CD4-positive, alpha-beta T cell treated with Interleukin-17A for 4 hours (primary cell): ENCODE measurements at places on chromosomes 5 and 9.

DNA sequence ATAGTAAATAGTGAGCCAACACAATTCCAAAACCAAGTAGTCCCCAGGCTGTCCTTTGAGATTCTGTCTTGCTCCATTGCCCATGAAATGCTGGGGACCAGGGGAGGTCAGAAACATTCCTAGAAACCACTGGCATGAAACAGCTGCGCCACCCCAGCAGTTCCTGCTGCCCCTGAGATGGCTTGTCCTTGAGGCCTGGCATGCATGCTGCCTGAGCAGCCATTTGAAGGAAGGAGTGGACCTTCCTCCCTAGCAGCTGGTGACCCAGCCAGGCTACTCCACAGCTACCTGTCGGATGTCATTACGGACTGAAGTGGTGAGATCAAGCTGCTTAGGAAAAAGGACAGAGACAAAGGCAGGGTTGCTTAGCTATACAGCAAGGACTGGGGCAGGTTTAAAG, 260.6 kb downstream of the DENND1A start:
- no peak for DNase-seq

GRCh38 chr5:71586052-71586940, 844 bp upstream of the MCCC2 start:
- no peak for DNase-seq

GRCh38 chr9:94603259-94604160, 9.9 kb upstream of the FBP2 start:
- DNase-seq: peak; percentile 66

GRCh38 chr9:2291980-2292704, 277.0 kb downstream of the SMARCA2 start:
- DNase-seq: no peak

GRCh38 chr9:19924080-19924479, 135.2 kb upstream of the SLC24A2 start:
- no peak for DNase-seq

DNA sequence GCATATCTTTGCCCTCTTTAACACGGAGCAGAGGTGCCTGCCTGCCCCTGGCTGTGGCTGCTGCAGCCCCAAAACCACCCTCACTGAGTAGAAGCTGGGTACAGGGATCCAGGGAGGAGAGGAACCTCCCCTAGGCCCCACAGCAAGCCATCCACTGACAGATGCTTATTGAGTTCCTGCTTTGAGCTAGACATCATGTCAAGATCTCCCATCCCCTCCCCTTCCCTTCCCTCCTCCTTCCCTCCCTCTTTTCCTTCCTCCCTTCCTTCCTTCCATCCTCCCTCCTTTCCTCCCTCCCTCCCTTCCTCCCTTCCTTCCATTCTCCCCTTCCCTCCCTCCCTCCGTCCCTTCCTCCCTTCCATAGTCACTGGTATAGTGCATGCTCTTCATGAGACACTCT, 29.3 kb downstream of the GOLGA2 start:
- no peak for DNase-seq

DNA sequence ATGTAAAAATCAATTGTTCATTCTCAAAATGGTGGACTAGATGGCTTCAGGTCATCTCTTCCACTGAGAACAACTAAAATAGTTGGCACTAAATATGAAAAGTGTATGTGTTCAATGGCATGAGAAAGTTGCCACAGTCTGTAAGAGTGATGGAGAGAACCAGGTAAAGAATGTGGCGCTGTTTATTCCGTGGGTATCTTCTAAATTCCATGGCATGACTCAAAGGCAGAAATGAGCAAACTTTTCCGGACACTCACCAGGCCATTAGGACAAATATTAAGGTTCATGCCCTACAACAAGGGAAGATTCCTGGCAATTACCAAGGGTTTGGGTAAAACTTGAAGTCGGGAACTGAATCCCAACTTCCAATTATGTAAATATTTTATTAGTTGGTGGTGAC, 825.4 kb upstream of the CDH6 start:
- no peak for DNase-seq

- peak; percentile 29 for DNase-seq
Observed at GRCh38 chr9:125119643-125120286, 23.6 kb downstream of the SCAI start.
